ENCODE measurements at places on chromosomes 12 and 14. TPM values are rescaled to one million over a fixed set of nuclear protein-coding genes. Genes with fewer than 3 reads are reported as not detected.
A peak's percentile ranks its signal among the peaks of the same experiment; 100 is the strongest.

DNA sequence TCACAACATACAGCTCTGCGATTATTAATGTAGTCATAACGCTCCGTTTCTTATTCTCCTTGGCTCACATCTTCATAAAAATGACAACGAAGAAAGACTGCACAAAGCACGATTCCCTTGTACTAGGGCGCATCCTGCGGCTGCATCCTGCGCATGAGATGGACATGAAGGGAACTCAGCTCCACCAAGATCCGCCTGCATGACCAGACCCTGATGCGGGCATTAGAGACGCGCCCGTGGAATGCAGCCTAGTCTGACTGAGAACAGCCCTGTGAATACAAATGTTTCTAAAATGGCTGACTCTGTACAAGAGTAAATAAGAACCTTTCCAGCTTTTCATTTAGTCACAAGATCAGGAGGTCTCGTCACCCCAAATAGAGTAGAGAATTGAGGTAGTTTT, 422.2 kb downstream of the NOVA1 start:
- DNase-seq, result no peak

GRCh38 chr12:4984344-4984743, 59.3 kb upstream of the KCNA5 start:
- no peak for DNase-seq

DNA sequence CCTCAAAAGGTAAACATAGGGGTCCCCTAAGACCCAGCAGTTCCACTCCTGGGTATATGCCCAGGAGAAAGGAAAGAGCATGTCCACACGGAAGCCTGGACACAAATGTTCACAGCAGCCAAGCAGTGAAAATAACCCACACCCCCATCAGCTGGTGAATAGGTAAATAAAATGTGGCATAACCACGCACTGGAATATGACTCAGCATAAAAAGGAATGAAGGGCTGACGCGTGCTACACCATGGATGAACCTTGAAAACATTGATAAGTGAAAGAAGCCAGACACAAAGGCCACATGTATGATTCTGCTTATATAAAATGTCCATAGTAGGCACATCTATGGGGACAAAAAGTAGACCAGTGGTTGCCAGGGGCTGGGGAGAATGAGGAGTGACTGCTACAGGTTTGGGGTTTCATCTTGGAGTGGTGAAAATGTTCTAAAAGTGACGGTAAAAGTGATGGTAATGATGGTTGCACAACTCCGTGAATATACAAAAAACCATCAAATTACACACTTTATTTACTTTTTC, 3.8 kb upstream of the SCARB1 start:
- no peak for DNase-seq

DNA sequence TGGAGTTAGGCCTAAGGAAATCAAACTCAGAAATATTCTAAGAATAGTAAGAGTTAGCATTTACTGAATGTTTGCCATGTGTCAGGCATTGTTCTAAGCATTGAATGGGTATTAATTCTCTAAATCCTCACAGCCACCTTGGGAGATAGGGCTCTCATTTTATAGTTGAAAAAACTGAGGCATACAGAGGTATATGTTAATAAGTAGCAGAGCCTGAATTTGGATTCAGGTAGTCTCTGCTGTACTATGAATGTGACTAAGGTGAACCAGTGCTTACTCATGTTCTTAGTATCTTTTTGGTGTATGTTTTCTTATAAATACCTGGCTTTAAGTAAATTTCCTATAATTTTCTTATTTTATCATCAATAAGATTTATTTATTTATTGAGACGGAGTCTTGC, 8.1 kb downstream of the ARF6 start:
- no peak for DNase-seq

GRCh38 chr14:70731447-70732239, 77.7 kb downstream of the MAP3K9 start:
- DNase-seq, result no peak

GRCh38 chr12:50344775-50345174, 51.6 kb downstream of the FAM186A start:
- DNase-seq, result no peak

DNA sequence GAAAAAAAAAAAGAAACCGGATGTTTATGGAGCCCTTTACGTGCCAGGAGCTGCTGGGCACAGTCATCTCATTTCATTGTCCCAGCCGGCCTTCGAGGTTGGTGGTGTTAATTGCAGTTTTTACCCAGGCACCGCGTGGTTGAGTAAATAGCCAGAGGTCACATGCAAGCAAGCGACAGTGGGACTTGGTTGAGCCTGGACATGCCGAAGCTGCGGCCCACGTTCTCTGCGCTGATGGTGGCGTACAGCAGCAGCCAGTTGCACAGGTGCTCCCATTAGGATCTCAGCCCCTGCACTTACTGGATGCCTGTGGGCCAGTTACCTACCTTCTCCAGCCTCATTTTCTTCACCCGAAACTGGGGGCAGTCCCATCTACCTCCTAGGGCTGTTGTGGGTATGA, 54.0 kb downstream of the TSPAN9 start:
- no peak for DNase-seq

- DNase-seq, result no peak
Observed at GRCh38 chr14:102525219-102525928, 15.8 kb upstream of the ANKRD9 start.

- DNase-seq, result no peak
Observed at GRCh38 chr12:116094475-116094874, 183.0 kb downstream of the MED13L start.

DNA sequence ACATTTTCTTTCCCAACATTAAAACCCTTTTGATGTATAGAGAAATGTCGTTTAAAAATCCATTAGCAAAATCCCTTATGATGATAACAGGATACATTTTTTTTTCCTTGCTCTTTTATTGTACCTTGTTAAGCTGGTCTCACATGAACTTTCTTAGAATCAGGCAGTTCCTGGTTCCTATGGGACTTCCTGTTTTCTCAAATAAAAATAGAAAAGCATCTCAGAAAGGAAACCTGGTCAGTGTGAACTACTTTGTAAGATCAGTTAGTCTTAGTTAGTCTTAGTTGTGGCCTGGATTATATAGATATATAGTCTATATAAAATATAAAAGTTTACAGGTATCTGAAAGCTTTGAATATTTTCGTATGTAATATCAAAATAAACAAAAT, 40.3 kb downstream of the LEMD3 start:
- no peak for DNase-seq

DNA sequence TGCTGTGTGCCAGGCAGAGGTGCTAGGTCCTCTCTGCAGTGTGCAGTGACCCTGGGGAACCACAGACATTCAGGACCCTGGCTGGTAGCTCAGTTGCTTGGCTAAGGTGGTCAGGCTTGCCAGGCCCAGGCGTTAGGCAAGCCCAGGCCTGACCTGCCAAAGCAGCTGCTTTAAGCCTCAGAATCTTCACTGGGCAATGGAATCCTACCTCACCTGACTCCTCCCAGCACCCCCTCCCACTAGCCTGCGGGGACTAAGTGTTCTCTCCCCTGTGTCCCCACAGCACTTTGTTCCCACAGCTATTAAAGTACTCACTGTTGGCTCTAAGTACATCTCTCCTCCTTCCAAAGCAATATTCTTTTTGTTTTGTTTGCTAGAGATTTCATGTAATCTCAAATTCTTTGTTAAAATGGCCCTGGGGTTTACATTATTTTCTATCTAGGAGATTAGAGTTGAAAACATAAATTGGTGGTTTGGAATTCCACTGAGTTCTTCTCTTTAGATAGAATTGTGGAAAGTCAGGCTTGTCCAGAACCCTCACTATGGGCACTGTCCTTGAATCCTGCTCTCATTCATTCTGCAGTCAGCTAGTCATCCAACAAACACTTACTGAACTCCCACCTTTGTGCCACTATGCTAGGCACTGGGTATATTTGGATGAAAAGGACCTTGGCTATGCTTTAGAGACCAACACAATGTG, 44.4 kb downstream of the DGLUCY start:
- DNase-seq, result no peak

GRCh38 chr12:77104792-77105191, 39.4 kb upstream of the E2F7 start:
- no peak for DNase-seq

GRCh38 chr14:58629281-58629680, 8.5 kb upstream of the DACT1 start:
- DNase-seq, result no peak

DNA sequence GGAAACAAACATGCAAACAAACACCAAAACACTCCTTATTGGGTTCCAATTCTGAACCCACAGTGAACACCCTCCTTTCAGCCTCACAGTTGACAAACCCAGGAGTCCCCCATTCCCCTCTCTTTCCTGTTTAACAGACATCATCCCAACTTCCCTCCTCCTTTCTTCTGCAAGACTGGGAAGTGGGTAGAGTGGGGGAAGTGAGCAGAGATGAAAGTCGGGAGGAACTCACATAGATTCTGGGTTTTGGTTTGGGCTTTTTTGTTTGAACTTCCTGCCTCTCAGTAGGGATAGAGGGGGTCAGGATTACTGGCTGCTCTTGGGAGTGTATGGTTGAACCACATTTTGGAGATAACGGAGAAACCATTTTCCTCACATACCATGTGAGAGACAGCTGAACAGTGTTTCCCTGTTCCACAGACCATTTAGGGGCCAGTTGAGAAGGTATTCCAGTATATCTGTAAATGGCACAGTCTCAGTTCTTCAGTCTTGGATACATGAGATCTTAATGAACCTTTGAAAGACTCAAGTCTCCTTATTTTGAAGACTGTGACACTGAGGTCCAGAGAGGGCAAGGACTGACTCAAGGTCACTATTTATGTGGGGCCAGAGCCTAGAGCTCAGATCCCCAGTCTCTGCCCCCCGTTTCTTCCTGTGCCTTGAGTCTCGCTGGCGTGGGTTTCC, 3.9 kb upstream of the GPR84 start:
- DNase-seq, result no peak

GRCh38 chr14:24964591-24964990, 85.4 kb downstream of the STXBP6 start:
- DNase-seq, result no peak

GRCh38 chr14:50714450-50715073, 46.5 kb upstream of the SAV1 start:
- no peak for DNase-seq

DNA sequence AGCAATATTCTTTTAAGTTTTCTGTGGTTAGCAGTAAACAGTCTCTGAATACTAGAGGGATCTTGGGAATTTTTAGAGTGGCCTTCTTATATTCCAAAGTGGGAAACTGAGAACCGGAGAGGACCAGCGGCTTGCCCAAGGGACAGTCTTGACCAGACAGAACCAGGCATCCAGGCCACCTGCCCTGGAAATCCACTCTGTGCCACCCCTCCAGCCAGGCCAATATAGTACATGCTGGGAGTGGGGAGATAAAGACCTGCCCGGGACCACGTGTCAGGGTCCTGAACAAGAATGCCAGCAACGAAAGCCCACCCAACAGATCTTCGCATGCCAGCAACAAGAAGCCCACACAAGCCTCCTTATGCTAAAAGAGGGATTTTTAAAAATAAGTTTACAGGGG, 49.4 kb upstream of the RIN3 start:
- DNase-seq, result no peak

GRCh38 chr14:76293923-76294322, 82.0 kb upstream of the ESRRB start:
- DNase-seq, result peak; percentile 46

DNA sequence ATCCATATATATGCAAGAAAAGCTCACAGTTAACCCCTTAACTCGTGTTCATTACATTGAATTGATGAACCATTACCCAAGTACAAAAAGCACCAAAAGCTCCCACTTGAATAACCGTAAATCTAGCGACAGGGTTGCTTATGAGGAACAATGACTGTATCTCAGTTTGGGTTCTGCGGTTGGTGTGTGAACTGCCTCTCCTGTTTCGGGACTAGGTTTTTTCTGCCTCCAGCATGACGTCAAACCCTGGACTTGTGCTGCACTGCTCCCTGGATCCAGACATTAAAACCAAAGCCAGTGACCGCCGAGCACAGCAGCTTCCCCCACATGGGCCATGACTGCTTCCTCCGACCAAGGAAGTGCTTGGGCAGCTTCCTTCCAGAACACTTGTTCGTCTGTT, 77.7 kb downstream of the SETD3 start:
- no peak for DNase-seq

GRCh38 chr12:116245189-116245588, 32.3 kb downstream of the MED13L start:
- no peak for DNase-seq

DNA sequence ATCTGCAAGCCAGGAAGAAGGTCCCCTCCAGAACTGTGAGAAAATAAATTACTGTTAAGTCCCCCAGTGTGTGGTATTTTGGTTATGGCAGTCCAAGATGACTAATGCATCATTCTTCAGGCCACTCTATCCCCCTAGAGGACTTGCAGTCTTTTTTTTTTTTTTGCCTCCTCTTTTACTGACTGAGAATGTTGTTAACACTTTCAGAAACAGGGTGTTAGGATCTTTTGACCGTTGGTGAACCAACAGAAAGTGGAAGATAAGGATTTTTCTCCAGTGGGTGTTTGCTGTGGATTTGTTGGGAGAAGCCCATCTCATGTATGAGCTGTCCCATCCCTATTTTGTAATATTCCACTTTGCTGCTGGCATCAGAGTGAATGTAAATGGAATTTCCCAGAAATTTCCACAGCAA, 37.8 kb downstream of the MARK3 start:
- no peak for DNase-seq

GRCh38 chr14:99707420-99707819, 23.3 kb downstream of the CYP46A1 start:
- no peak for DNase-seq

DNA sequence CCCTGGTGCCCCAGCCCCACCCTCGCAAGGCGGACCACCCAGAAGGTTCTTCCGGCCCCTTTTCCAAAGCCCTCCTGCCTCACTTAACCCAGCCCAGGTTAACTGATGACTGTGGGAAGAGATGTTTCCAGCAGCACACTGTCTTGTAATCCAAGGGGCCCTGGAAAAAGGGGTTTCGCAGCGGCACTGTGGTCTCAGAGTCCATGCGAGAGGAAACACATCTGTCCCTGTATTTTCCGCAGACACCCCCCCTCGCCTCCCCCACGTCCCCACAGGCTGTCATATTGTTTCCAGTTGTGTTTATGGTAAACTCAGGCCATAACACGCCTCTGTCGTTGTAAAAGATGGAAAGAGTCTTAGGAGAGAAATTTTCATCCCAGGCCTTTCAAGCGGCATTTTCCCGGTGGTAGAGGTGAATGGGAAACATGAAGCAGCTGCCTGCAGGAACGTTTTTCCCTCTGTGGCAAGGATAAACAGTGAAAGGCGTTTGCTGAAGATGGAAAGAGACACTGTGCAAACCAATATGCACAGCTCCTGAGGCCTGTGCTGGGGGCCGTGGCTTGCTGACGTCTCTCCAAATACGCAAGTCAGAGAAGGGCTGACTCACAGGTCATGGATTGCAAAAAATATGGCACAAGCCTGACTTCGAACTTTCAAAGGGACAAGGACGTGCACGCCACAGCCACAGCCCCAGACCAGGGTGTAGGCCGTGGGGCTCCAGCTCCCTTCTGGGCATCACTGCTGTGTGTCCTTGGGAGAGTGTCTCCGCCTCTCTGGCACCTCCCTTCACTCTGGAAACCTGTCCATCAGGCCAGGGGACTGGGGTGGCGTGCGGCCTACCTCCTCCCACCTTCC, 22.5 kb upstream of the FZD10 start:
- DNase-seq, result no peak

MEG3 gene
- 87.8 TPM for polyA plus RNA-seq

KCNJ8 gene
- 21.5 TPM for polyA plus RNA-seq

PRKD1 gene
- polyA plus RNA-seq, result 29.9 TPM

USP44 gene
- 2.3 TPM for polyA plus RNA-seq
